ENCODE measurements at places on chromosomes 1 and 21. TPM values are rescaled to one million over a fixed set of nuclear protein-coding genes. Genes with fewer than 3 reads are reported as not detected.

Gene CLCN6
- 19.3 TPM for total RNA-seq

Gene PTPN7
- not detected for total RNA-seq

Gene SLC16A4
- 64.4 TPM for total RNA-seq

Gene NTRK1
- total RNA-seq: not detected

Gene PPIAL4G
- not detected for total RNA-seq

Gene LYPLAL1
- 51.5 TPM for total RNA-seq

Gene LCE6A
- total RNA-seq: not detected

Gene GRIK3
- total RNA-seq: not detected

- no peak for DNase-seq
These were observed 88.7 kb downstream of the PLPP3 start for GRCh38 chr1:56490619-56491018.

DNA sequence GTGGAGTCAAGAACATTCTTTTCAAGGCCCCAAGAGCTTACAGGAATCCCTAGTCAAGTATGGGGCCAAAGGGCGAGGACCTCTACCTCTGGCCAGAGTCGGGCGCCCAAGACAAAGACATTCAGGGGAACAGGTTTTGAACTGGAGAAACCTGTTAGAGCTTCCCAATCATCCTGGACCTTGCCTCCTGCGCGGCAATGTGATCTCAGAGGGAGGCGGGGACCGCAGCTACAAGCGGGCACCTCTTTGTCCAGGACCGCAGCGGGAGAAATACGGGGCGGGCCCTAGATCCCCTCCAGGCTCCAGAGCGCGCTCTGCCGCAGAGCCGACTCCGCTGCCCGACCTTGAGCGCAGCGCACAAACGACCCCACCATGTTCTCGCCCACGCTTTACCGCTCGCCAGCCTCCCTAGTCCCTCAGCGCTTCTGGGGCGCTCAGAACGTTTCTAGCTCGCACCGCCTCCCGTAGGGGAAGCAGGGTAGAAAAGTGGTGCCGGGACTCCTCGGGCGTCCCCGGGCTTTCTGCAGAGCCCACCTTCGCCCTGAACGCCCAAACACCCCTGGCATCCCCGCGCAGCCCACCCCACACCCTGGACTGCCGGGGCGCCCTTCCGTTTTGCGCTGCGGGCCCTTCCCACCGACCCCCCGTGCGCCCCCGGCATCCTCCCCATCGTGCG lies 28.1 kb downstream of the RABIF start:
- DNase-seq: peak; percentile 46

GRCh38 chr1:231619257-231619634 lies 7.3 kb upstream of the DISC1 start:
- no peak for DNase-seq

GRCh38 chr1:192703283-192704206 lies 67.6 kb downstream of the RGS13 start:
- DNase-seq: peak; percentile 14

DNA sequence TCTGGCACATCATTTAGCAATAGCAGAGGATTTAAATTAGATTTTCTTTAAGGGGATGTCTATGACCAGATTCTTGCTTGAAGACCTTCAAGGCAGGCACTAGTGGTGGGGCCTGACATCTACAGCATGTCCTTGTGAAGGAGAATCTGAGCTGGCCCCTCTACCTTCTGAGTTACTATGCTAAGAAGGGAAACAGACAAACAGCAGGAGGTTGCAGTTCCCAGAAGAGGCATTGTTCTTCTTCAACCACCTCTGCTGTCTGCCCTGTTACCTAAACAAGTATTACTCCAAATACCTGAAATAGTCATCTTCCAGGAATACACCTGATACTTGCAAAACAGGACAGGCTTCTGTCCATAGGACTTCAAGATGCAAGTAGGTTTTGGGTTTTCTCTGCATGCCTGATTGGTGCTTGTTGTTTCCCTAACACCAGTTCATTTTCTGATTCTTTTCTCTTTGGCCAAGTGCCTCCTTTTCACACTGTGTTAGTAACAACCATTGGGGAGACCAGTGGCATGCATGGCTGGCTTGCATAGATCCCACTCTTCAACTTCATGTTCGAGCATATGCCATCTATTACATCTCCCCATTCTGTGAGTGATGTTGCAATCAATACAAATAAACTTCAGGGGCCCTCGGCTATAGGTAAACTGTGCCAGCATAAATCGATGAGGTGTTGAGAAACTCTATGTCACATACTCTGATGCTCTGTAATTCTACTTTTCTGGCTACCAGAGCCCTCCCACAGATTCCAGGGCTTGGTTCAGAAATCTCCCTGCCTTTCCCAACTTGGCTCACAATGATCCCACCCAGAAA lies 93.0 kb upstream of the DUSP10 start:
- DNase-seq: no peak

DNA sequence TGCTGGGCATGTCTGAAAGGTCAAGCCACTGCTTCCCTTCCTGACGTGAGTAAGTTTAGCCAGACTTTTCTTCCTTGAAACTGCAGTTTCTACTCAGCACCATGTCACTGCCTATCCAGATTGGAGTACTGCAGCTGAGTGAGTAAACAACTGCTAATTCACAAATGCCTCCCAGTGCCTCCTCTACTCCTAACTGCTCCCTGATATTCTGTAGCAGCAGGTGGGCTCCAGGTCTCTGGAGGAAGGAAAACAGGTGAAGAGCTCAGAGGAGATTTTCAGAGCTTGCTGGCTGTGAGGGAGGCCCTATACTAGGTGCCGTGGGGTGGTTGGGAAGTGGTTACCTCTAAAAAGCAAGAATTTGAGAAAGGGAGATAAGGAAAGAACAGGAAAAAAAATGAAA lies 96.5 kb downstream of the KIF14 start:
- no peak for DNase-seq

GRCh38 chr1:186980400-186980799 lies 151.7 kb downstream of the PLA2G4A start:
- DNase-seq: no peak

- no peak for DNase-seq
These were observed 81.8 kb upstream of the SLC44A3 start for GRCh38 chr1:94738371-94738770.

DNA sequence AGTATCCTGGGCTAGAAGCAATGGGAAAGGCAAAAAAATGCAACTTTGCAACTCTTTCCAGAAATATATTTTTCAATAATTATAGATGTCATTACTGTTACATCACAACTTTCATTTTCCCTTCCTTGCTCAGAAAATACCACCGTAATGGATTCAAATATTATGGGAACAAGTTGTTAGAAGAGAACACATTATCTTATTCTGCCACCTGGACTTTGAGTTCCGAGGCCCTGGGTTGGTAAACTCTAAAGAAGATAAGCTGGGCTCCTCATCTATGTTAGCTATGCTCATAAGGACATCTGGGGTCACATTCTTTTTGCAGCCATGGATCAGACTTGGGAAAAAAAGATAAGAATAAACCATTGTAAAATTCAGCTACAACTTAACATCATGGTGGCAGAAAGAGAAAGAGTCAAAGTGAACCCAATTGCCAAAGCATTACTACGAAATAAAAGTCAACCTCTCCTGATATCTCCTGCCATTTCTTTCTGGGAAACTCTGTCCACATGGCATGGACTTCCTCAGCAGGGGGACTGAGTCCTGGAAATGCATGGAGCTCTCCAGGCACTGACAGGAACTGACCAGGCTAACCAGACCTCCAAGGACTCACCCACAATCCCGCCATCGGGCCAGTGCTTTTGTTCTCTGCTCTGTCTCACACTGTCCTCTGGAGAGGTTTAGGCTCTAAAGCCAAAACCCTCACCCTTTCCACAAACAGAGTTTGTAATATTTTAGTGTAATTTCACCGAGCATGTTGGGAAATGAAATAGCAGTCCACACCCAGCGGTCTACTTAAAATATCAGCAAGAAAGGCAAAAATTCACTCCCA lies 499.1 kb upstream of the RUNX1 start:
- no peak for DNase-seq

GRCh38 chr21:25283720-25284119 lies 323.6 kb downstream of the MRPL39 start:
- DNase-seq: peak; percentile 57

DNA sequence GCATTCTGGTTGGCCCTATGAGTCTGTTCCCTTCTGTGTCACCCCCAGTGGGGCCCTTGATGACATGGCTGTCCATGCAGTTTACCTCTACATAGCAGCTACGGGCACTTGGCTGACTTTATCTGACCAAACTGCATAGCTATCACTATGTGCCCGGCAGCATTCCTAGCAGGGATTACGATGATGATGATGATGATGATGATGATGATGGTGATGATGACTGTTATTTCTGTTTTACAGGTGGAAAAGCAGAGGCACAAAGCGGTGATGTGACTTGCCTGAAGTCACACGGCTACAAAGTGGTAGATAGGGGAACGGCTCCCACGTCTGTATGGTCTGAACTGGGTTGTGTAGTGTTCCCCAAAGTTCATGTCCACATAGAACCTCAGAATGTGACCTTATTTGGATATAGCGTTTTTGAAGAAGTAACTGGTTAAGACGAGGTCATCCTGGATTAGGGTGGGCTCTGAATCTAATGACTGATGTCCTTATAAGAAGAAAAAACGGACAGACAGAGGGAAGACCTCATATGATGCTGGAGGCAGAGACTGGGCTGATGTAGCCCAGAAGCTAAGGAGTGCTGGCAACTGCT lies 57.6 kb downstream of the RUNX1 start:
- DNase-seq: no peak

- no peak for DNase-seq
These were observed 405.6 kb upstream of the ZP4 start for GRCh38 chr1:238296371-238296770.

DNA sequence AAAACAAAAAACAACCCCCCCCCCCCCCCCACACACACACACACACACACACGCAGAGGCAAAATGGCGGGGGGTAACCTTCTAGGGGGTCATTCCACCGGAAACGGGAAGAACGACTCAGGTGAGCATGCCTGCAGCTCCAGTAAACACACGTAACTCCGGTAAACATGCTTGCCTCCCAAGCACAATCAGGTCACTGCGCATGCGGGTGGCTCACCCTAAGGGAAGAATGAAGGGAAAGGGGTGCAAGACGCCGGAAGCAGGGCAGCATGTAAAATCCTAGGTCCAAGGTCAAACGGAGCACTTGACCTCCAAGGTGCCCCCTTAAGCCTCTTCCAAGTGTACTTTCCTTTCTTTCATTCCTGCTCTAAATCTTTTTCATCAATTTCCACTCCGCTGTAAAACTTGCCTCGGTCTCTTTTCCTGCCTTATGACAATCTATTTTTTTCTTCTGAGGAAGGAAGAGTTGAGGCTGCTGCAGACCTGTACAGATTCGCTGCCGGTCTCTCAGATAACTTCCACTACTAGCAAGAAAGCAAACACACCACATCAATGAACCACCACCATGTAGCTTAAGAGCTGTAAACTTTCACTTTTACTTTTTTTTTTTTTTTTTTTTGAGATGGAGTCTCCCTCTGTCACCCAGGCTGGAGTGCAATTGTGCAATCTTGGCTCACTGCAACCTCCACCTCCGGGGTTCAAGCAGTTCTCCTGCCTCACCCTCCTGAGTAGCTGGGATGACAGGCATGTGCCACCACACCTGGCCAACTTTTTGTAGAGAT lies 21.0 kb upstream of the CBR3 start:
- no peak for DNase-seq

- DNase-seq: peak; percentile 52
These were observed at the start of gene MTMR11 for GRCh38 chr1:149936170-149936991. Gene MTMR11 (minus strand): TSS chr1:149936879. CDS start chr1:149936647, 232 bp downstream.

DNA sequence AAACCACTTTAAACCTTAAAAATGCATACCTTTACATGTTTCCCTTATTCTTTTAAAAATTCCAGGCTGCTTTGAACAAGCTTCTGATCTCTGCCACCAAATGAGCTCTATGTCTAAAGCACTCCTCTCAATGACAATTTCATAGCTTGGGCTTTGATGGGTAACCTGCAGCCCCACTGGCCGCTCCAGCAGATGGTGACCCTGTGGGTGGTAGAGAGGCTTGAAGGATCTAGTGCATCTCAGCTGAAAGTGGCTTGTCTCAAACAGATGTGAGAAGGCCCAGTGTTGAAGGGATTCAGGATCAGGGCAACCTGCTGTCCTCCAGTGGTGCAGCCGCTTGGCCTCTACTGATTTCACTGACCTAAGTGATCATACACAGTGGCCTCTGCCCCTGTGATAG lies 84.7 kb upstream of the IRF2BP2 start:
- DNase-seq: no peak

DNA sequence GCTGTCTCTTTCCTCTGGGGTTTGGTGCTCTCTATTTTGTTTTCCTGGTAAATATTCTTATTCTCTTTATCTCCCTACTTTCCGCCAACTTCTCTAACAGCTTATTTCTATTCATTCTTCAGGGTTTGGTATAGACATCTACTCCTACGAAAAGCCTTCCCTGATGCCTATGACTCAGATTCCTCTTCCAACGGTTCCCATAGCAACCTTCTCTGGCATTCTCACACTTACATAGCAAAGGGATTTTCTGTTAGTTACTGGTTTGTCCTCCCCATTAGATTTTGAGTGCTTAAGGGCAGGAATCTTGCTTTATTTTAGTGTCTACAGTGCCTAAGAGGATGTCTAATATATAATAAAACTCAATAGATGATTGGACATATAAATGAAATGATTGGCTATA lies 407.6 kb upstream of the DEPDC1 start:
- DNase-seq: peak; percentile 71

DNA sequence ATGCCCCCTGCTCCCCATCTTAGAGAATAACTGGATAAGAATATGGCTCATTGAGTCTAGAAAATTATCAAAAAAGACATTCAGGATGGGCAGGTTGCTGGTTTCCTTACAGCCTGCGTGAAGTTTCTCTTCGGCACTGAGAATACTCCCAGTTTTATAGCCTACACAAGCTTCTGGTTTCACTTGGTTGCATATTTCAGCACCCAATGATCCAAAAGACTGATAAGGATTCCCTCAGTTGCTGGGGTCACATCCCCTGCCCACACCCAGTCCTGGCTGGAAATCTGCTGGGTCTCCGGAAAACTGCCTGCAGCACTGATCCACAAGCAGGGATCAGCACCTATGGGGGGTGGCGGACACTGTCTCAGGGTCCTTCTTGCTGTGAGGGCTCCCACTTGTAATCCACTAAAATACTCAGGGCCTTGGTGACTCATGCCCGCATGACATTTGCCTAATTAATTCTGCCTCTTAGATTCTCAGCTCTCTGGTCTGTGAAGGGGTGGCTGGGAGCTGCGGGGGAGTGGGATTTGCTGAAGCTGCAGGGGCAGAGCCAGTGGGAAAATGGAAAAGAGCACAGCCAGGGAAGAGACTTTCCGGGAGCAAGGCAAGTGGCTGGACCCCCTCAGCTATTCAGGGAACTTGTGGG lies 142.5 kb downstream of the ZNF648 start:
- DNase-seq: no peak

GRCh38 chr1:77545970-77546369 lies 136.5 kb downstream of the ZZZ3 start:
- DNase-seq: no peak

DNA sequence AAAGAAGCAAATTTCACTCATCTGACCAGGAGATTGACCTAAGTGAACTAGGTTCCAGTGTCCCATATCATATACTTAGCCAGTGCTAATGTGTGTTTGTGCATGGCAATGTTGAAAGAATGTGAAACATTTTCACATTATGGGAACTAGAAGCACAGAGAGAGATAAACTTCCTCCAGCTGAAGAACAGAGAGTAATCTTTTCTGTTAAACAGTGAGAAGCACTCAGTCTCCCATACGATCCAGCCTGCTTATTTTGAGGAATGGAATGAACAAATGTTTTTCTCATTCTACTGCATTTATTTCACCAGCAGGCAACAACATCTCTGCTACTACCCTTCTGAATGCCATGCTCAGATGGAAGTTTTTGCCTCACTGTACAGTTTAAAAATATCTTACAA lies 170.5 kb downstream of the TTLL7 start:
- no peak for DNase-seq

GRCh38 chr1:66394603-66395002 lies 139.3 kb upstream of the SGIP1 start:
- DNase-seq: no peak

GRCh38 chr1:223229756-223230155 lies 86.7 kb upstream of the TLR5 start:
- no peak for DNase-seq
